ENCODE measurements at places on chromosomes 6 and 20.

DNA sequence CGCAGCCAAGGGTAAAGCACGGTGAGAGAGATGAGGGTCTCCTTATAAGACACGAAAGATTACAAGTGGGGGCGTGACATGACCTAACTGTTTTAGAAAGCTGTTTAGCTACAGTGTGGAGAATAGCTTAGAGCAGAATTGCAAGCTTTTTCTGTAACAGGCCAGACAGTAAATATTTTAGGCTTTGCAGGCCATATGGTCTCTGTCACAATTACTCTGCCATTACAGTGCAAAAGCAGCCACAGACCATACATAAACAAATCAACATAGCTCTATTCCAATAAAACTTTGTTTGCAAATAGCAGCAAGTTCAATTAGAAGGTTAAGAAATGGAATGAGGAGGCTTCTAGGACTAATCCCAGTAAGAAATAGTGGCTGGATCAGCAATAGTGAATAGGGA is 16.8 kb downstream of the PGM3 start:
- no peak for DNase-seq

GRCh38 chr20:40161391-40161790 is 527.6 kb downstream of the MAFB start:
- no peak for DNase-seq

DNA sequence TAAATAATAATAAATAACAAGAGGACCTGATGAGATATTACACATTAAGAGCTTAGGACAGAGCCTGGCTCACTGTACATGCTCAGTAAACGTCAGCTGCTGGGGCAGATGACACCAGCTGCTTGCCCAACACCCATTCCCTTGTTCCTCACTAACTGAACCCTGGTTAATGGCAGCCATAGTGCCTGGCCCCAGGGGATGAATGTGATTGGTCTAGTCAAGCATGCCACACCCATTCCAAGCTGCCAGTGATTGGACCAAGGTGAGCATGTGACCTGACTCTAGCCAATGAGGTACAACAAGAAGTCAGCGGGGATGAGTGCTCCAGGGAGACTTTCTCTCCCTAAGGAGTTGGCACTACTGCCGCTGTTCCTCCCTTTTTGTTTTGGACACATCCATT is 85.1 kb upstream of the PTPN1 start:
- no peak for DNase-seq

- no peak for DNase-seq
These were observed 4.1 kb downstream of the GUCA1B start for GRCh38 chr6:42190554-42191183.

Measured in nucleus accumbens (tissue), 56 donors.